ENCODE measurements at places on chromosomes 11 and 22. TPM values are rescaled to one million over a fixed set of nuclear protein-coding genes. Genes with fewer than 3 reads are reported as not detected.

DNA sequence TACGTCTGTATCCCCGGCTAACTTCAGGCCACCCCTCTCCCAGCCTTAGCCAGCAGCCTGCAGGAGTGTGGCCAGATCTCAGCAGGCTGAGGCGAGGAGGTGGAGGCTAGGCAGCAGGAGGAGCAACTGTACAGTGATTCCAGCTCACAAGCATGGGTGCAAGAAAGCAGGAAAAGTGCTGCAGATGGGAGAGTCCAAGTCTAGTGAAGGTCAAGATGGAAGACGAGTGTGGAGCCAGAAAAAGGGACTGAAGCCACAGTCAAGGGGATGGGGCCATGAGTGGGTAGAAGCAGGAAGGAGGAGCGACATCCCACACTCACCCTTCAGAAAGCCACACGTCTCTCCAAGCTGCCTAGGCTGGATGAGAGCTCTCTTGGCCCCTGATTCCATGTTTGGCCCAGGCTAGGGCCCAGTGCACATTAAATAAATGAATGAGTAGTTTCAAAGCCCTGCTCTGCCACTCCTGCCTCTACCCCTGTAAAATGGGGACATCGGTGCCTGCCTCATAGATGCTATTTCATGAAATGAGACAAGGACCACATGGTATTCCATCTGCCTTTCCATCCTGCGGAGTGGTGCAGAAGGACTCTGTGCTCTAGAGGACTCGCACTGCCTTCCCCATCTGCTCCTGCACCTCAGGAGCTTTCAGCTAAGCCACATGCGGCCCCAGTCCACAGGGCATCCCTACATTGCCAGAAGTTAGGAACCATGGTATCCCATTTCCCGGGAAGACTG is 2.9 kb downstream of the YDJC start:
- H3K36me3 ChIP-seq = peaks cover 18% of the 10 kb centered on the region
- peak overlapping the region; percentile 17 for H3K27ac ChIP-seq
- peaks cover 39% of the 10 kb centered on the region for H3K4me1 ChIP-seq
- no peak for DNase-seq
- H3K4me3 ChIP-seq = no peak overlapping the region
- H3K27me3 ChIP-seq = no peaks in the 10 kb centered on the region

DNA sequence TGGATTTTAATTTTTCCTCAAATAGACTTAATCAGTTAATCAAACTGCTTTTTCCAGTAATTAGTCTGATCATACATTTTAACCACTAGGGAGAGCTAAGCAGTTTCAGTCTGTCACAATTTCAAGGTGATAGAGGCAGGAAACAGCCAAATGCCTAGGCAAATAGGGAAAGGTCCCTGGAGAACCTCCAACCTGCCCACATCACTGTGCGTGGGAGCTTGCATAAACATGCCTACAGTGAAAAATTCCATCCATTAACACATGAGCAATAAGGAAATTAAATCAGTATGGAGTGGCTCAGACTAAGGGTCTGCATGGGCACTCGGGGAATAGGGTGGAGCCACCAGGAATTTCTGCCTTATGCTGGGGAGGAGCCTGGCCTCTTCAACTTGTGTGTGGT is 74.6 kb downstream of the AASDHPPT start:
- DNase-seq = no peak
- no peaks in the 10 kb centered on the region for H3K36me3 ChIP-seq
- H3K4me3 ChIP-seq = no peak overlapping the region
- H3K27ac ChIP-seq = no peak overlapping the region
- peaks cover 21% of the 10 kb centered on the region for H3K27me3 ChIP-seq

- DNase-seq = no peak
- peaks cover 24% of the 10 kb centered on the region for H3K27me3 ChIP-seq
- H3K36me3 ChIP-seq = no peaks in the 10 kb centered on the region
- H3K27ac ChIP-seq = no peak overlapping the region
These were observed 8.6 kb upstream of the AMOTL1 start for GRCh38 chr11:94759522-94759921.

The OR8A1 gene
- not detected for total RNA-seq

- no peak overlapping the region for H3K27ac ChIP-seq
- H3K4me3 ChIP-seq = no peak overlapping the region
- no peaks in the 10 kb centered on the region for H3K36me3 ChIP-seq
These were observed 433.2 kb downstream of the MIAT start for GRCh38 chr22:27090611-27091011.
